Smooth muscle cell of the brain vasculature (primary cell): ENCODE measurements at places on chromosomes 6 and 20.

DNA sequence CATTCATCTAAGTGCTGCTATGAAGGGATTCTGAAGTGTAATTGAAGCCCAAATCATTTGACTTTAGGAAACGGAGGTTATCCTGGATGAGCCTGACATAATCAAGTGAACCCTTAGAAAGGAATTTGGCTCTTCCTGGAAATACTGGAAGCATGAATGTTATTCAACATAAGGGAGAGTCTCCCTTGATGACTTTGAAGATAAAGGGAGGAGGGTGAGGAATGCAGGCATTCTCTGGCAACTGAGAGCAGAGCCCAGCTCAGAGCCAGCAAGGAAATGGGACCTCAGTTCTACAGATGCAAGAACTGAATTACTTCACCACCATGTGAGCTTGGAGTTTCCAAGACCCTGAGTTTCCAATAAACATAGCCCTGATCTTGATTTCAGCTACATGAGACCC is 168.2 kb downstream of the DLL1 start:
- DNase-seq: no peak

- no peak for DNase-seq
These were observed 29.9 kb upstream of the ANKEF1 start for GRCh38 chr20:10004900-10005299.

- no peak for DNase-seq
These were observed 191.9 kb downstream of the CD83 start for GRCh38 chr6:14309516-14309915.

DNA sequence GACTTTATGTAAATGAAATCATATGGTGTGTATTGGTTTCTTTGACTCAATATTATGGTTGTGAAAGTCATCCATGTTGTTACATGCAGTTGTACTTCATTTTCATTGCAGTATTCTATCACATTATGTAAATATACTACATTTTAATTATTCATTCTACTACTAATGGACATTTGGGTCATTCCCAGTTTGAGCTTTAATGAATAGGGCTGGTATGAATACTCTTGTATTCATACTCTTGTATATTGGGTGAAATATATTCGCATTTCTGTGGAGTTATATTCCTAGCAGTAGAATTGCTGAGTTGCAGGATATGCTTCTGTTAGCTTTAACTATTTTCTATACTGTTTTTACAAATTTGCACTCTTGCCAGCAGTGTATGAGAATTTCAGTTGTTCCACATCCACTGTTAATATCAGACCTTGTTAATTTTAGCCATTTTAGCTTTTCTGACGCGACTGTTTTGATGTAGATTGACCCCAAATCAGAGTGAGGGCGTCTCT is 944.3 kb downstream of the KIF16B start:
- no peak for DNase-seq

DNA sequence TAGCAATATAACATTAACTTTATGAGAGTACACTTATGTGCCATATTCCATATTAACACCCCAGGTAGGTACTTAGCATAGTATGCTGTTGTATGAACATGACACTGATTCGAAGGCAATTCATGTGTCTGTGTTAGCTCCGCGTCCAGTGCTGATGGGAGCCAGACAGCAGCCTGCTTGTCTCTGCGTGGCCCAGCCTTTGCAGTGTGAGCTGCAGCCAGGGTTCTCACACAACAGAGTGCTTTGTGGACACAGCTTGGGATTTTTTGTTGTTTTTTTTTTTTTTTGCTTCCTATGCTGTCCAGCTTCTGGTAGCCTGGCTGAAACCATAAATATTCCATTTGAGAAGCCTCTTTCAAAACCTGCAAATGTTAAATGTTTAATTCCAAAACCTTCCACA is 350.9 kb downstream of the SMOC2 start:
- no peak for DNase-seq

GRCh38 chr6:168060521-168060931 is 18.5 kb downstream of the FRMD1 start:
- peak; percentile 17 for DNase-seq

DNA sequence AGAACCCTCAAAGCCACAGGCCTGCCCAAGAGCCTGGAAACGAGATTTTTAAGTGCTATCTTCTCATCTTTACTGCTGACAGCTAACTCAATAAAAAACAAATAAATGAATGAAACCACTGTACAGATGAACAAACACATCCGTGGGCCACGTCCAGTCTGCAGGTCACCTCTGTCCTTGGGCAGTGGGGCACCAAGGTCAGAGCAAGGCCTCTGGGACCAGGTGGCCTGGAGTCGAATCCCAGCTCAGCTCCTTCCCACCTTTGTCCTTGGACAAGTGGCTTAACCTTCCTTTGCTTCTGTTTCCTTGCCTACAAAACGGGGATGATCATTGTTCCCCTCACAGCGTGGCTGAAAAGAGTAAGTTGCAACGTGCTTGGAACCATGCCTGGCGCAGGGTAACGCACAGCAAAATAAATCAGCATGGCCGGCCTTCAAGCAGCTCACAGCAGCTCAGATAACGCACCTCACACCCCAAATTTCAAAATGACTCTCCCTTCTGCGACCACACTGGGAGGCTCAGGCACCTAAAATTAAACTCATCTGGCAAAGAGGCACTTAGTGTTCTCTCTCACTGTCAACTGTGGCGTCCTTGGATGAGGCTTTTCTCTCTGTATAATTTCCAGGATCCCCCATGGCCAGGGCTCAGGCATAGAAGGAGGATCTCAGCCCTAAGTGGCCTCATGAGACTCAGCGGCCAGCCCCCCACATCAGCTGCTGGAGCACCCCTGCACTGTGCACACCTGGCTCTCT is 35.7 kb downstream of the RRBP1 start:
- no peak for DNase-seq

DNA sequence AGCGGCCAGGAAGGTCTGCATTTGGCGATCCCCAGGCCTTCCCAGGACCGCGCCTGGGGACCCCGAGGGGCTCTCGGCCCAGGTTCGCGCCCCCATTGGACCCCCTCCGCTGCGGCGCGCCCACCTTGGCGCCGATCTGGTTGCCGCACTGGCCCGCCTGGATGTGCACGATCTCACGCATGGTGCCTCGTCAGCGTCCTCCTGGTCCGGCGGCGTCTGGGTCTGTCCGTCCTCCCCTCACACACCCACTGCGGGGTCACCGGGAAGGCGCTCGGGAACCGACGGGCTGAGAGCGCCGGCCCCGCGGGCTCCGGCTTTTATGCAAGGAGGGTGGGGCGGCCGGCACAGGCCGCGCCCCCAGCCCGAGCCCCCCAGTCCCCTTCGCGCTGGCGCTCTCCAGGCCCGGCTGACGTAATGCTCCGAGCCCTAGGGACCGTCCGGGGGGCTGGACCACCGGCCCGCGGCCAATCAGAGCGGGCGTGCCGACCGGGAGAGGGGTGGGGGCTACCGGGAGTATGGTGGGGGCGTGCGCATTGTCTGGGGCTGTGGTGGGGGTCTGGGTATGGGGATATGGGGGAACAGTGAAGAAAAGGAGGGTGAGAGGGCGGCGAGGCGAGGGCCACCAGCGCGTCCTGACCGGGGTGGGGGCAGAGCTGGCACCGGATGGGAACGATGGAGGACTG is at the start of gene TUBB2B:
Gene TUBB2B (minus strand): TSS at position 291 of the 683 bp plus-strand sequence. CDS start 110 bp downstream, at position 181.
- no peak for DNase-seq

DNA sequence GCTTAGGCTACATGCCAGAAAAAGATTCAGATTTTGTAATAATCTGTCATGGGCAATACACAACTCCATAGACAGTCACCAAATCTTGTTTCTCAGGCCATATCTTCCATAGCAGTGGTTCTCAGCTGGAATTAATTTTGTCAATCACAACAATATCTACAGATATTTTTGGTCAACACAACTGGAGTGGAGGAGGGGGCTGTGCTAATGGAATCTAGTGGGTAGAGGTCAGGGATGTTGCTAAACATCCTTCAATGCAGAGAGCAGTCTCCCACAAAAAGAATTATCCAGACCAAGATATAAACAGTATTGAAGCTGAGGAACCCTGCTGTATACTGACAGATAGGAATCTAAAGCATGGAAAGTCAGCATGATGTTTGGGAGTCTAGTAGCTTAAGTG is 174.6 kb downstream of the UBE3D start:
- no peak for DNase-seq

- peak; percentile 41 for DNase-seq
These were observed 45.2 kb downstream of the KIF16B start for GRCh38 chr20:16528078-16528477.

DNA sequence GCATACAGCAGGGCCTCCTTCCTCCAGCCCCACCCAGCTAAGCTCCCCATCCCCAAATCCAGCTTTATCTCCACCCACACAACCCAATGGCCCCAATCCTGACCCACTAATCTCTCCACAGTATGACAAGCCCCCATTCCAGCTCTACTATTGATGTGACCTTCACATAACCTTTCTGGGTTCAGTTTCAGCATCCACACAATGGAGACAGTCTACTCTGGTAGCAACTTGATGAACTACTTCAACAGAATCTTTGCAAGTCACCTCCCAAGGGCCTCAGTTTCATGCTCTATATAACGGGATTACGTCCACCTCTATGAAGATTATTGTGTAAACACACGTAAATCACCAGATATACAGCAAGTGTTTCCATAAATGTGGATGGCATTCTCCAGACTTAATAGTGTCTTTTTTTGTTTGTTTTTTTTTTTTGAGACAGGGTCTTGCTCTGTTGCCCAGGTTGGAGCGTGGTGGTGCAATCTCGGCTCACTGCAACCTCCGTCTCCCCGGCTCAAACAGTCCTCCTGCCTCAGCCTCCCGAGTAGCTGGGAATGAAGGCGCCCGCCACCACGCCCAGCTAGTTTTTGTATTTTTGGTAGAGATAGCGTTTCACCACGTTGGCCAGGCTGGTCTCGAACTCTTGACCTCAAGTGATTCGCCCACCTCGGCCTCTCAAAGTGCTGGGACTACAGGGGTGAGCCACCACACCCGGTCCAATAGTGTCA is 1.4 kb downstream of the AHCY start:
- DNase-seq: no peak

- DNase-seq: no peak
These were observed 74.1 kb downstream of the PRDM1 start for GRCh38 chr6:106160189-106160588.

- DNase-seq: no peak
These were observed 8.8 kb upstream of the NKX2-2 start for GRCh38 chr20:21522481-21523280.

DNA sequence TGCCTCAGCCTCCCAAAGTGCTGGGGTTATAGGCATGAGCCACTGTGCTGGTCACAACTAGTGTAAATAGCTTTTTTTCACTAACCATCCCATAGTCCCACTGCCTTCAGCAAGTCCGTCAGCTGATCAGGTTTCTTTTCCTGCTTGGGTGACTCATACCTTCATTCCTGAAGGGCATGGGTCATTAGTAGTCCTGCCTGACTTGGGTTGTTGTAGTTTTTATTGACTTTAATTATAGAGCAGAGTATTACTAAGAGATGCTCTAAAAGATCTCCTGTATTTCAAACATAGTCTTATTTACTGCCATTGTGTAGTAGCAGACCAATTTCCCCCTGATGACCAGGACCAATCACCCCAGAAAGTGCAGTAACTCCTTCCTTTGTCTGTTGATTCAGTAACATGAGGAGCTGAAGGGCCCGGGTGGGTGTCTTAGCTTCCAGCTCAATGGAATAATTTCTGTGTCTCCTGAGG is 25.8 kb downstream of the HLA-C start:
- DNase-seq: peak; percentile 18

GRCh38 chr6:105648276-105648675 is 245.4 kb upstream of the PREP start:
- no peak for DNase-seq

- DNase-seq: no peak
These were observed 91.3 kb upstream of the SHLD1 start for GRCh38 chr20:5658912-5659345.

GRCh38 chr6:75430631-75431325 is 62.8 kb downstream of the FILIP1 start:
- no peak for DNase-seq

DNA sequence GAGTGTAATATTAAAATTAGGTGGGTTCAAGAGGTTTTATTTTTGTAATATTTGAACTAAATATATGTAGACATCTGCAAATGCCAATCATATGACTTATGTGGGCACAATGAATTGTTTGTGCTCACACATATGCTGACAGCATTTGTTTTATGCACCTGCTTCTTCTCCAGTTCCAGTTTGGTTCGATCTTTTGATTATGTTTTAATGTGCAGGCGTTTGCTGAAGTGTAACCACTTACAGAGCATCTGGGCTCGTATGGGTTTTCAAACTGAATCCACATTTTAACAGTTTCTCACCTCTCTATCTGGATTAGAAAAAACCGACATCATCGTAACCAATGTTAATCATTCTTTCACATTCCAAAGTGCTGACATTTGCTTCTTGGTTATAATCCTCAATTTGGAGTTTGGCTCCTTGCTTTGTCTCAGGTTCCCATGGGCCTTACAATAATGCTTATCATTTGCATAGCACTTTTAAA is 129.1 kb upstream of the SPACA1 start:
- no peak for DNase-seq

DNA sequence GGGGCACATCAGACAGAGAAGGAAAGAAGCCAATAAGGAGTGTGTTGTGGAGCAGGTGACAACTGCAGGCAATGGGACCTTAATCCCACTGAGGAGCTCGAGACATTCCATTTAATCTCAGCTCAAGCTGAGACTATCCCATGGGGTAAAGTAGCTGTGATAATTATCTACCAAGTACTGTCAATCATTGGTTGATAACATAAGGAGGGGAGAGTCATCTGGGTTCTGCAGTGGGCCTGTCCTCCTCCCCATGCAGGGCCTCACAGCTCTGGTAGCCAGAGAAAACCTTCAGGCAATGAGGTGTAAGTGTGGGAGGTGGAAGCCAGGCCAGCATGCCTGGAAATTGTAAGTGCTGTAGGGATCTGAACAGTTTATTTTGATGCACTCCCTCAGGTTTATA is 375.0 kb upstream of the ARID1B start:
- DNase-seq: no peak

- no peak for DNase-seq
These were observed 43.7 kb upstream of the ADTRP start for GRCh38 chr6:11822346-11822745.

DNA sequence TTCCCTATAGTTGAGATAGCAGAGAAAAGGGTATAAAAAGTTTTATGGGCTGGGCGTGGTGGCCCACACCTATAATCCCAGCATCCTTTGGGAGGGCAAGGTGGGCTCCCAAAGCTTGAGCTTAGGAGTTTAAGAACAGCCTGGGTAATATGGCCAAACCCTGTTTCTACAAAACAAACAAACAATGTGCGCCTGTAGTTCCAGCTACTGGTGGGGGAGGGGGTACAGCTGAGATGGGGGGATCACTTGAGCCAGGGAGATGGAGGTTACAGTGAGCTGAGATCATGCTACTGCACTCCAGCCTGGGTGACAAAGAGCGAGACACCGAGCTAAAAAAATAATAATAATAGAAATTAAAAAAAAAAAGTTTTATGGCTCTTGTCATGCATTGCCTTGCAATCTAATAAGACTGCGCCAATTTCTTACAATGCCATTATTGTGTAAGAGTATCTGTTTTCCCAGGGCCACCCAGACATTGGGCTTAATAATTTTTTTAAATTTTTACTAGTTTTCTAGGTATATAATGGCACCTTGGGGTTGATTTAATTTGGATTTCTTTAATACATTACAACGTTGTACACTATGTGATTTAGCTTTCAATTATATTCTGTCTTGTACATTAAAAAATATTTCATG is 3.9 kb downstream of the ACSS2 start:
- no peak for DNase-seq
